ENCODE measurements at places on chromosomes 3 and 15.

GRCh38 chr15:95687061-95687460 lies 643.4 kb upstream of the NR2F2 start:
- DNase-seq = no peak

DNA sequence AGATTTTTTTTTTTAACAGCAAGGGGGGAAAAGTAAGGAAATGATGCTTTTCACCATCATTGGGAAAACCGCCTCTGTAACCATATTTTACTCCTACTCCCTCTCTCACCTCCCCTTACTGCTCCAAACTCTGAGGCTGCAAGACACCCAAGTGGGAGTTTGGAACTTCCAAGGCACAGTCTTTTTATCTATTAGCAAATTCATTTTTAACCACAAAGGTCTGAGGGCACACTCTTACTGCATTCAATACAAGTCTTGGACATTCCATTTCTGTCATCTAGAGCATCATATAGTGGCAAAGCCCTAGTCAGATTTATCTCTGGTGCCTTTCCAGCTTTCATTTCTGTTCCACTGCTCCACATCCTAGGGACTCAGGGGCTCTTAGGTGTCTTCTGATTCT lies 13.2 kb downstream of the FAM162A start:
- DNase-seq = no peak

DNA sequence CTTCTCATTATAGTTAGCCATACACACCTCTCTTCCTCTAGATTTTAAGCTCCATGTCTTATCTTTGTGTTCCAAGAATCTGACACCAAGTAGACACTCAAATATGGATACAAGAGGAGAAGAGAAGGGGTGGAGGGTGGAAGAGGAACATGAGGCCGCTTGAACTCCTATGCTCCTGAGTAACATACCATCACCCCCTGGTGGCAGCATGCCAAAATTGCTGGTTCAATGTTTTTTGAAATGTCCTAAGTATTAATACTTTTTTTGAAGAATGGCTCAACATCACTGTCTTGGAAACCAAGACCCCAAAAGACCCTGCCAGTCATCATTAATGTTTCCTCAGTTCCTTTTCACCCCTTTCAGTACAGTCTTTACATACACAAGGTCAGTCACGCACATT lies 71.8 kb upstream of the HACD2 start:
- no peak for DNase-seq

GRCh38 chr15:101427606-101428487 lies 61.7 kb downstream of the PCSK6 start:
- no peak for DNase-seq

DNA sequence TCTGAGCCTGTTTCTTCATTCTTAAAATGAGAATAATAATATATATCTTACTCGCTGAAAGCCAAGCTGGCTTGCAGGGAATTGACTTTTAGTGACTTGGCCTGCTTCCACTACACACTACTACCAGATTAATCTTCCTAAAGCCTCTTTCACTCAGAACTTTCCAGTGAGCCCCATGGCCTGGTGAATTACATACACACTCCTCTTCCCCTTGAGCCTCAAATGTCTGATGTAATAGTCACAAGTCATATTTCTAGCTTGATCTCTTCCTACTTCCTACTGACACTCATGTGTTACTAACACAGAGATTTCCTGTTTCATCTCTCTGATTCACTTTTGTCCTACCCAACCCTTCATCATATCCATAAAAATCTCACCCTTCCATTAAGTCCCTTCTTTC lies 82.7 kb upstream of the SOX2 start:
- DNase-seq = no peak

DNA sequence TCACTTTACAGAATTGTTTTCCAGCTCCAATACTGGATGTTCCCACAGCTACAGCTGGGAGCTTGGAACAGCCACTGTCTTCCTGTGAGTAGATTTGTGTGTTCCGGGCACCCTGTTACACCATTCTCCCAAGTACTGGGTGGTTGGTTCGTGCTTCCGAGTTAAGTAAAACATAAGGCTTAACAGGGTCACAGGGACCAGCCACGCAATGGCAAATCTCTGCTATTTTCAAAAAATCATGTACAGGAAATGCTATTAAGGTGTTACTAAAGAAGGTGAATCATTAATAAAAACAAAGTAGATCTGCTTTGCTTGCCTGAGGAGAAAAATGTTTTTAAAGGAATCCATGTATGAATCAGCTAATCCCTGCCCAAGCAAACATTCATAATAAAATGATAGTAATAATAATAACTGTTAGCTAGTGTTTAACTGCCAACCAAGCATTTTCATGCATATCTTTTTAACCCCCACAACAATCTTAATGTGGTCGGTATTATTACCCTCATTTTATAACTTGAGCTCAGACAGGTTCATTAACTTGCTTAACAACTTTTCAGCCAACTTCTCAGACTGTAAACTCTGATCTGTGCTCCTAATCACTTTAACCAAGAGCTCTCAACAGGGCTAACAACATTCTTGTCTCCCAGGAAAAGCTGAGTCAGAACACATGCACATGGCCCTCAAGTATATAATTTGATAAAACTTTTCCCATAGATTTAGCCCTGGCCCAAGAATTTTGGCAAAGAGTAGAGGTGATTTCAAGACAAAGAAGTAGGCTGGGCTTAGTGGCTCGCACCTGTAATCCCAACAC lies 2.7 kb upstream of the C2CD4A start:
- no peak for DNase-seq

DNA sequence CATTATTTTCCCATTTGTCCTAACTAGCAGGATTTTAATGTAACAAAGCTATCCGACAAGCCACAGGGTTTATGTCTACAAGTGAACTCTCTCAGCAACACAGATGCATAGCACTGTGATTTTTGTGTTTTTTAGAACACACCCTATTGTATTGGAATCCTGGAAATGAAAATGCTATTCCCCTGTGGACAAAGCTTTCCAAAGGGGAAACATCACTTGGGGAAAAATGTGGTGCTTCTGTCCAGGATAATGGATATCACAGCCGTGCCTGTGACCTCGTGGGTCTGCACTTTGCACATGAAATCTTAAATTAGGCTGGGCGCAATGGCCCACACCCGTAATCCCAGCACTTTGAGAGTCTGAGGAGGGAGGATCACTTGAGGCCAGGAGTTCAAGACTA lies 60.6 kb downstream of the EFCAB12 start:
- DNase-seq = no peak

- DNase-seq = no peak
These were observed 868.8 kb downstream of the NTRK3 start for GRCh38 chr15:87387766-87388165.

DNA sequence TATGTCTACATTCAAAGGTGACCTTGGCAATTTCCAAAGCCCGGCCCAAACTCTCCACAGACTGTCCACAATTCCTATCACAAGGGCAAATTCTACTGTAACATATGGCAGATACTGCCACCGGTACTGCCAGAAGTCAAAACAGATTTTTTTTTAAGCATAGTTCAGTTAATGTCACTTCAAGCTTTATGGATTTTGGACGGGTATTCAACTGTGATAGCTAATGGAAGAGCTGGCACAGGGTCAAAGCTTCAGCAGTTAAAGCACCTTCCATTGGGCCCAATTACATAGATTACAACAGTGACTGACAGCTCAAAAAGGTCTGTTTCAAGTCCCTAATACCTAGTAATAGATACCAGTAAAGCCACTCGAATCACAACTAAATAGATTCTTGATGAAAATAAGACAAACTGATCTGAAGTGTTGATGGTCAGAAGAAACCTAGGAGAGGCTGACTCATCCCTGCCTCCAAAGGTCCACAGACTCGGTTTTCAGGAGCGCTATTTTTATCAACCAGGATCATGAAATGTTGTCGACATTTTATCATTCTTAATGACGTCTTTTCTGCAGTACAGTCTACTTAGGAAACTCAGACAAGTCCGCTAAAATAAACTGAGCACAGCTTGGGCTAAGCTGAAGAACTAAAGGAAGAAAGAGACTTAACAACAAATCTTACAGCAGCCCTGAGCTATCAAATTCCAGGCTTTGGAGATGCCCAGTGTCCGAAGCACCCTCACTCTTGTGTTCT lies 38.7 kb downstream of the ANXA2 start:
- no peak for DNase-seq

- DNase-seq = no peak
These were observed 38.6 kb upstream of the LACTB start for GRCh38 chr15:63083044-63083443.

GRCh38 chr15:40343512-40343911 lies 2.8 kb upstream of the CCDC9B start:
- no peak for DNase-seq

- DNase-seq = no peak
These were observed 285.6 kb downstream of the UACA start for GRCh38 chr15:70477750-70478250.

- DNase-seq = no peak
These were observed 90.0 kb downstream of the STT3B start for GRCh38 chr3:31622636-31623288.

- DNase-seq = no peak
These were observed 274.6 kb downstream of the NTRK3 start for GRCh38 chr15:87981969-87982368.

GRCh38 chr3:69490971-69491370 lies 105.1 kb upstream of the FRMD4B start:
- DNase-seq = no peak

DNA sequence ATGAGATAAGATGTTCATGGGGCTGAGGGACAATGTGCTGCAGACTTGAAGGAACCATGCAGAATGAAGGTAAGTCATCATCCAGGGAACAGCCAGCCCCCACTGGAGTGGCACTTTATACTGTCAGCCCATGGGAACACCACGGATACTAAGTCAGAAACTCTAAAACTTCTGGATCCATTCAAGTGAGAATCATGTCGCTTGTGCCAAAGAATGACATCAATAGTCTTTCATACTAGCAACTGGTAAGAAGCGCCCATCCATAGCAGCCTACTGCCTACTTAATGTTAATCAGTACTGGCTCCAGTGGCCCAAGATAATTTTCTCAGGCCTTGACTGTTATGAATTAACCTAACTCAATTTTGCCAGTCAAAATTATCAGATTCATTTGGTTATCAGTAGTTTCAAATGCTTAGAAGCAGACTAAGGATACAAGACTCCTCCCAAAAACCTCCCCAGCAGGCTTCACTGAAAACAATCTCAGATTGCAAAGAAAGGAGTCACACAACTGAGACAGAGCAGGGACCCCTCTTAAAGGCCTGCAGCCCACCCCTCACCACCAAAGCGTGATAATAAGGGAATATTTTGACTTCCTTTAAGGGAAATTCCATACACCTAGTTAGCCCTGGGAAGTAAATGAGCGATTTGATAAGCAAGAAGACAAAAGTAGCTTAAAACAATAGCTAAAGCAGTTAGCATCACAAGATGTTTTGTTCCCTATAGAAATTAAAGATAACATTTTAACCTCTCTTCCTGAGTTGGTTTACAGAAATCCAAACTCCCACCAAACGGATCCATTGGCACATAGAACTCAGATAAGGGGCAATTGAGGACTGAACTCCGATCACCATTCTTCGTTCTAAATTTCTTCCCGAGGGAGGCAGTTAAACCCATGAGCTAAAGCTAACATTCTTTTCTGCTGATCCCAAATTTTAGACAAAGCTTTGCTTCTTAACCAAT lies 98.8 kb downstream of the TGFBR2 start:
- DNase-seq = no peak

- no peak for DNase-seq
These were observed 18.0 kb upstream of the CLEC3B start for GRCh38 chr3:45008117-45008516.

DNA sequence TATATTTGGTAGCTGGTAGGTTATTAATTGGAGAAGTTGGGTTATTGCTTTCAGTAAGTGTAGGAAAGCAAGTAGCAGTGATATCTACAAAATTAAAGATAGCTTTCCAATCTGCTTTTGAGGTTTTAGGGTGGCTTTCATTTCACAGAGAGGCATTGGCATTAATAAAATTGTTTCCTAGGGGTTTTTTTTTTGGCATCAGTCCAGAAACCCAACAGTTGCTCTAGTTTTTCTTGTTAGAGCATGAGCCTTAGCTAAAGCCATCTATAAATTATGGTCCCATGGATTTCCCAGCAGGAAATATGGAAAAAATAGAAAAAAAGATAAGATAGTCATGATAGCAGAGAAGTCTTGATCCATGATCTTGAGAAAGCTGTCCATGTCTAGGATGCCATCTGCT lies 3.0 kb upstream of the B4GALT4 start:
- DNase-seq = no peak

DNA sequence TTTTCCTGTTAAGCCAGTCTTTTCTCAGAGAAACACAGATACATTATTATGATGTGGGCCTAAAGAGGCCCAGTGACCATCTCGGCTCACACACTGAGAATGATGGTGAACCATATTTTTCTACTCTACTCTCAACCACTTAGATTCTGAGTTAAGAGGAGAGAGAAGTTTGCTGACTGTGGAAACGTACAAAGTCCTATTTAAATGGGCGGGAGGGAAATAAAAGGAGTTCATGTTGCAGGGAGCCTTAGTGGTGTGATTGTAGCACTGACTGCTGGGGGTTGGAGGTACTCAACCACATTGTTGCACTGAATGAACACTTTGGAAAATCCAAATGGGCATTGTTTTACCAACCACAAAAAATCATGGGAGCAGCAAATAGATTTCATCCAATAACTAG lies 51.0 kb downstream of the ATP8B4 start:
- DNase-seq = no peak

DNA sequence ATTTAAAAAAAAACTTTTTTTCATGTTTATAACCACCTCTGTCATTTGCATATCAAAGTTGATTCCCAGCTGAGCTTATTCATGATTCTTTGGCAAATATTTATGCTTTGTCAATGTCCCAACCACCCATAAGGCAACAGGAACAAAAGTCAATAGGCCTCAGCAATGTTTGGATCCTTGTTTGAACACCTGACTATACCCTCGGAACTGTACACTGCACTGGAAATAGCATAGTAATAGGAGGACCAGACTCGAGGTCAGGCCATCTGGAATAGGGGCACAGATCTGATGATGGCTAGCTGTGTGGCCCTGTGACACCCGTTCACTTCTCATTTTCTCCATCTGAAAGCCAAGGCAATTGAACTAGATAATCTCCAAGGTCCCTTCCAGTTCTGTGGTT lies 301.7 kb upstream of the ATP11B start:
- no peak for DNase-seq

DNA sequence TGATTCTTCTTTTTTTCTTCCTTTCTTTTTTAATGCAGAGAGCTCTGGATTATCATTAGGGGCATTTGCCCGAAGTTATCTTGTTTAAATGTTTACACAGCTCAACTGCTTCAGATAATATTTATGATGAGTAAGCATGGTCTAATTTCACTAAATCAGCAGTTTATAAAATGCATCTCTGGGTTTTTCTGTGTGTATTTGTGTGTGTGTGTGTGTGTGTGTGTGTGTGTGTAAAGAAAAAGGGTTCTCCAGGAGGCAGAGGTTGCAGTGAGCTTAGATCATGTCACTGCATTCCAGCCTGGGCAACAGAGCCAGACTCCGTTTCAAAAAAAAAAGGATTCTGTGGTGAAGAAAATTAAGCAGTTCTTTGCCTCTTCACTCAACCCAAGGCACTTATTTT lies 25.9 kb upstream of the TNFSF10 start:
- DNase-seq = no peak

DNA sequence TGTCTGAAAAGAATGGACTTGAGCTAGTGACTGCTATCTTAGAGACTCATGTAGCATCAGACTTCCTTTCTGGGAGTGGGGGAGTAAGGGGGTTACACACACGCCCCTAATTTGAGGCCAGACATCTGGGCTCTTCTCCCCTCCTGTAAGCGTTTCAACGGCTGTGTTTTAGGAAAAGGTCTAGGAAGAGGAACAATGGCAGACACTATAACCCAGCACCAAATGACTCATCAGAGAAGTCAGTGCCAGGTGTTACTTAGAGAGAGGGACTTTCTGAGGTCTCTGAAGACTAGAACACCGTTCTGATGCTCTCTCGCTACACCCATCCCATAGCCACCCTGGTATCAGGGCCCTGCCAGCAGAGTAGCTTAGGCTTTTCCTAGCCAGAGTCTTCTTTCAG lies 65.5 kb downstream of the SSUH2 start:
- DNase-seq = no peak
